ENCODE measurements at places on chromosomes 7 and 10.

DNA sequence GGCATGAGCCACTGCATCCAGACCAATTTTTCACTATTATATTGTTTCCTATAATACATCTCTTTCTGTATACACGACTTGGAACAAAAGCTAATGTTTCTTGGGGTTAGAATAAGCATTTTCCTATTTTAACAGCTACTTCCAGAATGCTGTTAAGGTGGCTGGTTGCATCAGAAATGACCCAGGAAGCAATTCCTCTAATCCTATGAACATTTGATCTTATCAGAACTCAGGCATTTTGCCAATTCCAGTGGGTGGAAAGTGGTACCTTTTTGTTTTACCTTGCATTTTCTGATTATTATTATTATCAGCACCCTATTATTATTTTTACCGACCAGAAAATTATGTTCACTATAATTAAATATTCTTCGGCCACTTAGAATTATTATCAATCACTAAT, 73.3 kb downstream of the NDUFB2 start:
- DNase-seq, result no peak

GRCh38 chr7:1535100-1535458, 4.6 kb downstream of the MAFK start:
- no peak for DNase-seq

DNA sequence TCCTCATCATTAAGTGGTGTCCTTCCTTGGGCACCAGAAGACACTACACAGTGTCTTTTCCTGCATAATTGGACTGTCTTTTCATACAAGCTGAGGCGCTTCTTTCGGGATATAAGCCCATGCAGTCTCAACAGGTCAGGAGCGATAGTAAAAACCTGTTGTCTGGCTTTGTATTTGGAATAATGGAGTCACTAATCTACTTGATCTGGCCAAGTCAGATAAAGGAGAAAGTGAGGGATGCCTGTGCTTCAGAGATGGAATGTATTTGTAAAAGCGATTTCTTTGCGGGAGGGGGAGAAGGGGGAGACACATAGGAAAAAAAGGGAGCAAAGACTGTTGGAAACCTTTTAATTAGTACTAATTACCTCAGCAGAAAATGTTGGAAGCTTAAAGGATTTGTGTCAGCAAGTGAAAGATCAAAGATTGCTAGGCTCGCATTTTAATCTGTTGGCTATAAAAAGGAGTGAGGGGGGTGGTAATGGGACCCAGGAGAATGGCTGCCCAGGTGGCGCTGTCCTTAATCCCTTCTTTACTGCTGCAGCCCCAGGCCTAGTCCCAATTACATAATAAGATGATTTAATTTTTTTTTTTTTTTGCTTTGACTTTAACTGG, 581.4 kb downstream of the LRMDA start:
- DNase-seq, result no peak

- DNase-seq, result peak; percentile 38
Measured at GRCh38 chr10:72692994-72693781, 1.2 kb downstream of the MCU start.

- no peak for DNase-seq
Measured at GRCh38 chr10:45198486-45199204, 116.8 kb downstream of the OR13A1 start.

- peak; percentile 34 for DNase-seq
Measured at GRCh38 chr10:53839440-53840039, 961.5 kb downstream of the PCDH15 start.

DNA sequence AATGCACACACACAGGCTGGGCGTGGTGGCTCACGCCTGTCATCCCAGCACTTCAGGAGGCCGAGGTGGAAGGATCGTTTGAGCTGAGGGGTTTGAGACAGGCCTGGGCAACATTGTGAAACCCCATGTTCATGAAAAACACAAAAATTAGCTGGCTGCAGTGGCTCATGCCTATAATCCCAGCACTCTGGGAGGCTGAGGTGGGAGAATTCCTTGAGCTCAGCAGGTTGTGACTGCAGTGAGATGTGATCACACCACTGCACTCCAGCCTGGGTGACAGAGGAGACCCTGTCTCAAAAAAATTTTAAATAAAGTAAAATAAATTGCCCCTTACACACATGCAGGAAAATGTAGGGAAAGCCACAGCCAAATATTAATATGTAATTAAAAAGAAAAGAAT, 44.1 kb downstream of the RNF32 start:
- DNase-seq, result no peak

GRCh38 chr7:30390736-30391636, 87.6 kb downstream of the NOD1 start:
- DNase-seq, result no peak

DNA sequence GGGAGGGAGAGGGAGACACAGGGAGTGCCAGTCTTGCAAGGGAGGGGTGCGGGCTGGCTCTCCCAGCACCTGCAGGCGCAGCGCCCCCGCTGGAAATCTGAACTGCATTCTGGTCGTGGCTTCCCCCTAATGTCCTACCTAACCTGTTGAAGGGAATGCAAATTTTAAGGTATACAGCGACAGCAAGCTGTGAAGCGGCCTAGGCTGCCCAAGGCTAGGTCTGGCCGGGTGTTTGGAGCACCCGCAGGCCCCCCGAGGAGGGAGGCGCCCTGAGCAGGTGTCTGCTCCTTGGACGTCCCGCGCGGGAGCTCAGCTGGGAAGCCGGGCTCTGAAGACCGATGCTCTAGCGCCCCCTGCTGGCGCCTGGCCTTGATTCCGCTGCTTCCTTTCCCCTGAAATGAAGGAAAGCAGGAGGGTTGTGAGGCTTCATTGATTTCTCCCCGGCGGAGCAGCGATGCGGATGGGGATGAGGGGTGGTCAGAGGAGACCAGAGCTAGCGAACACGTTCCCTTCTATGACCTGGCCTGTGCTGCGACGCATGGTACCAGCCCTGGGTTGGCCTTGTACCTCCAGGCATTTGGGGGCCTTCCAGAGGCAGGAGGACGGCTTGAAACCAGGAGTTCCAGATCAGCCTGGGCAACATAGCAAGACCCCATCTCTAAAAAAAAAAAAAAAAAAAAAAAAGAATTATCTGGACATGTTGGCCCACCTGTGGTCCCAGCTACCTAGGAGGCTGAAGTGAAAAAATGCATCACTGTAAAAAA, 601.3 kb downstream of the GALNT17 start:
- peak; percentile 66 for DNase-seq

Measured in cardiac fibroblast (primary cell).